ENCODE measurements at places on chromosomes 6 and 20.

DNA sequence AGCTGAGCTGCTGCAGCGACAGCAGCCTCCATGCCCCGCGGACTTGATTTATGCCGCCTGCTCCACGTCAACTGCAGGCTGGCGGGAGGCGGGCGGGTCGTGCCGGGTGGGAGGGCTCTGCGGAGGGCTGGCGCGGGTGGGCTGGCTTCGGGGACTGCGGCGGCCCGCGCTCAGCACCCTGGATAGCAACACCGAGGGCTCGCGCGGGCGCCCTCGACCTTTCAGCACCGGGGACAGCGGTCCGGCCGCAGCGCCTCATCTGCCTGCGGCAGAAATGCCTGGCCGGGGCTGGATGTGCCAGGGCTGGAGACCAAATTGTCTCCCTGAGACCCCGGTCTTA, 792 bp downstream of the SNAP25 start:
- no peak for DNase-seq

DNA sequence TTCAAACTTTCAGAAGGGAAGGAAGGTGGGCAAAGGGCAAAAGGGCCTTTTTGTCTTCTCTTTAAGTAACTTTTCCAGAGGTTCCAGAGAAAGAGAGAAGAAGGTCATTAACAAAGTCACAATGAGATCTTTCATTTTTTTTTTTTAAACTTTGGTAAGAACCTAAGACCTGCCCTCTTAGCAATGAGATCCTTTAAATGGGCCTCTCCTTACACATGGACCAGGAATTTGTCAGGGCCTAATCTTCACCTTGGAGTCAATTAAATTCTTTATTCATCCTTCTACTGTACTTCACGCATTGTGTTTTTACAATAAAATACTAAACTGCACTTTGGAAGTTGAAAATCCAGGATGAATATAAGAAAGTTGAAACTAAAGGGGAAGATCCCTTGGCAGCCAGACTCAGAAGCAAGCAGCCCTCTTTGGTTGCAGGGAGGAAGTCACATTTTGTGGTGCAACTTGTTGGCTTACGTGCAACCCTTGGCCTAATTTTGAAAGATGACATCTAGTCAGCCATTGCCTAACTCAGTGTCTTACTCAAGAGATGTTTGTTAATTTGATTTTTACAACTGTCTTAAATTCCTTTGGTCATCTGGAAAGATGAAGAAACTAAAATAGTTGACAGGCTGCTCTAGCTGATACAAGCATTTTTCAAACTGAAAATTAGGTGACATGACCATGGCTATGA, 11.9 kb upstream of the TMEM170B start:
- no peak for DNase-seq

- no peak for DNase-seq
Observed at GRCh38 chr6:55985309-55985708, 109.9 kb upstream of the BMP5 start.

DNA sequence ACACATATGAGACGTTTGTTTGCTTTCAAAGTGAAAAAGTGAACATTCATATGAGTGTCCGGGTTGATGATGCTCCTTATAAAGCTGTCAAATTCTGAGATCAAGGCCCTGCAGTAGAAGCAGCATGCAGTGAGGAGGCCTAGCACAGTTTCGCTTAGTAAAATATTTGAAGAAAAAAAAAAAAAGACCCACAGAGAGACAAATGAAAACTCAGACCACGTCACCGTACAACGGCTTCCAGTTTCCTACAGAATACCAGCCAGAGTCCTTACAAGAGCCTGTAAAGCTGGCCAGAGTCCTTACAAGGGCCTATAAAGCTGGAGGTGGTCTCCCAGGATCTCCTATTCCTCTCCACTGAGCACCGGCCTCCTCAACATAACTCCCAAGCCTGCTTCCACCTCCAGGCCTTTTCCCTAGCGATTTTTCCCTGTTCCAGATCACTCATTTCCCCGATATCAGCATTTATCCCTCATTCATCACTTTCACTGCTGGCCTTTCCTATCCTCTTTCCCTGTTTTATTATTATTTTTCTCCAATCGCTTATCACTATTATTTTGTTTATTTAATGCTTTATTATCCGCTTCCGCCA, 1.5 kb upstream of the HMGN4 start:
- DNase-seq = peak; percentile 81

DNA sequence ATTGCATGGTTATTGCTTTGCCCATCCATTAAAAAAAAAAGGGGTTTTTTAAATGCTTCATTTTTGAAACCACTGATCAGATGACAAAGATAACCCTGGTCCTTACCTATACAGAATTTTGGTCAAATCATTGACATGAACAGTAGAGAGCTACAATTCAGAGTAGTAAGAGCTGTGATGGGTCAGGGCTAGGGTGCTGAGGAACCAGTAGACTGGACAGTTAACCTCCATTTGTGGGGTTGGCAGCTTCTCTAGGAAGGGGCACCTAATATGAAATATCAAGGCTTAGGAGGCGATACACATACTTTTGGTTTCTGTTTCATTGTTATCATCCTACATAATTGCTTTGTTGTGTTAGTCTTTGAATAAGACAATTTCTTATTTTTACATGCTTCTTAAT, 55.1 kb downstream of the ORC3 start:
- no peak for DNase-seq

DNA sequence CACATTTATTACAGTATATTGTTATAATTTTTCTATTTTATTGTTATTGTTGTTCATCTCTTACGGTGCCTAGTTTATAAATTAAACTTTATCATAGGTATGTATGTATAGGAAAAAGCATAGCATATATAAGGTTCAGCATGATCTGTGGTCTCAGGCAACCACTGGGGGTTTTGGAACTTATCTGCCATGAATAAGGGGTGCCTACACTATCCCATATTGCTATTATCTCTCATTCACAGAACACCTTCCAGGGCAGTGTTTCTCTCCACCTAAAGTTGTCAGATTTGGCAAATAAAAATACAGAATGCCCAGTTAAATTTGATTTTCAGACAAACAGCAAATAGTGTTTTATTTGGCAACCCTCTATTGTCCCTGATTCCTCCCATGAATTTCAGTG, 35.5 kb upstream of the FAM184A start:
- no peak for DNase-seq

- DNase-seq = no peak
Observed at GRCh38 chr20:1505871-1506270, 14.7 kb upstream of the SIRPB2 start.

- no peak for DNase-seq
Observed at GRCh38 chr6:151052021-151052646, 186.6 kb downstream of the MTHFD1L start.

- DNase-seq = no peak
Observed at GRCh38 chr6:89887452-89888137, 6.7 kb upstream of the GJA10 start.

GRCh38 chr6:36636687-36637418, 41.7 kb upstream of the CDKN1A start:
- no peak for DNase-seq

DNA sequence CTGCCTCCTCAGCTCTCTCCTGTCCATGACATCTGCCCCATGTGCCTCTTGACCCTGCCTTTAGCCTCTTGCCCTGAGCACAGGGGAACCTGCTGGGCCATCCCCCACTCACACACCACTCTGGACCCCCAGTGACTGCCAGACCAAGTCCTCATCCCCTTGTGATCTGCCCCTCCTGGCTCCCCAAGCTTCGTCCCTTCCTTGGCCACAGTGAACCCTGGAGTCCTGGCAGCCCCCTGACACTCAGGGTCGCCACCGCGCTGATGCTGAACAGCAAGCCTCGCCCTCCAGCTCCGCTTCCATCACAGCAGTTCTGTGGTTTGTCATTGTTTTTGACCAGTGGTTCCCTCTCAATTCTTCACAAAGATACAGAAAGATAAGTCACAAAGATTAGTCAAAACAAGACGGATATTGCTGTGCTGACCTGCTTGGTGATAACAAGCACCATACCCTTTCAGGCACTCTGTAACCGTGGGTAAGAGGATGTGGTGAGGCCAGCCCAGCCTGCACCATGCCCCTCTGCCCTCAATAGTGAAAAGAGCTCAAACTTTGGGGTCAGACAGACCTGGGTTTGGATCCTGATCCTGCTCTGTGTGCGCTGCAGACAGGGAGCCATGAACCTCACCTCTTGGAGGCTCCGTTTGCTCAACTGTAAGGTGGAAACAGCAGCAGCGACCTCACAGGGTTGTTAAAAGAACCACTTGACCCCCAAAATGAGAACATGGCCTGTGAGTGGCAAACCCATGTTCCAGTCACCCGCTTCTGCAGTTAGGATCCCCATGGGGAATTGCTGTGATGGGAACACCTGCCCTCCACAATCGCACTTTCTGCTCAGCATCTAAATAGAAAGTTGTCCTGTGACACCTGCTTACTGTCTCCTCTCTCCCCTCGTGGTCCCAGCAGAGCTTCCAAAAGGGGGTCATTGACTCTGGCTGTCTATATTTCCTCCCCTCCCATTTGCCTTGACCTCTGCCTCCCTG, 114.5 kb downstream of the TOX2 start:
- no peak for DNase-seq

DNA sequence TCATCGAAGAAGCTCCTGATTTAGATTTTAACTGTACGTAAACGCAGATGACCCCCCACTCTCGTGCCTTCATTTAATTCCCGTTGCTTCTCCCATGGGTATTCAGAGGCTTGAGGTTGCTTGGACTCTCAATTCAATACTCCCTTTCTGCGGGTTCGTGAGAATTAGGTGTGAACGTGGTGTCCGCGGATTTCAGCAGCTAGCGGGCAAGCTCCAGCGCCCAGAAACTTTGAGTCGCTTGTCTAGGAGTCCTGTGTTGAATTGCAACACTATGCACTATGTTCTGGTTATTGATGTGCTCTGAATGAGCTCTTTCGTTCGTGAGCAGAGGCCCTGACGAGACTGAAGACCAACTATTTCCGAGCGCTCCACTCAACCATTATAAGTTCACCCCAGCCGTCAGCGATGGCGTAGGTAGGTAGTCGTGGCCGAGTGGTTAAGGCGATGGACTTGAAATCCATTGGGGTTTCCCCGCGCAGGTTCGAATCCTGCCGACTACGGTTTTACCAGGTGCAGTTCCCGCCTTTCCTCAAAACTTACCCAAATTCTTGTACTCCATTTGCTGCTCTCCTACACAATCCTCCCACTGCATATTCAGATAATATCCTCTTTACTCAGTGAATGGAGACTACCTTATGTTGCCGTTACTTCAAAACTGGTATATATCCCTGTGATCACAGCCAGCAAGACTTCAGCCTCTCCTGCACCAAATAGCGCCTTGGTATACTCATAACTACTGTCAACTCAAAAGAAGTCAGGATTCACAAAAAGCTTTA, 72.6 kb upstream of the ZNF184 start:
- DNase-seq = no peak

DNA sequence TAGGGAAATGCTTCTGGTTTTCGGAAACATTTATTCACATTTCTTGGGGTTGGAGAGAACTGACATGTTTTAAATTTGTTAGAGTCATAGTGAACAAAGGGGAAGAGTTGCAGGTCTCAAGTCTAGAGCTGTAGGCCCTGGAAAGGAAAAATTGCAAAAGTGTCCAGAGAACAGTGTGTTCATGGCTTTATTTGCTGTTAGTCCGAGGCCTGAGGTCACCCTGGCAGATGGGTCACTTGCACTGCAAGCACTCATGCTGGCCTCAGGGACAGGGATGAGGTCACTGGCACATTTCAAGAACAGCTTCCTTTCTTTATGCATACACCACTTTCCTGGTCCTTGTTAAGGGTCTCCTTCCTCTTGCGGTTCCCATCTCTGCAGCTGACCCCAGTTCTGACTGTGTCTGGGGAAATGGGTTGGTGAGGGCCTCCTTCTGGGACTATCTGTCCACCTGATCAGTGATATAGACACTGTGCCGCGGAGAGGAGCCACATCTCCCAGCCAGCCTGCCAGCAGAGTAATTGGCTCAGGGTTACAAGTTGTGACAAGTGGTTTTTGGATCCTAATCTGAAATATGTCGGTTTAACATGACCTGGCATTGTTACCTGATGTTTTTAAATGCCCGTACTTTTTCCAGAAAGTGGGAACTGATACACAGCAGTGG, 194.0 kb downstream of the EYA4 start:
- DNase-seq = no peak

DNA sequence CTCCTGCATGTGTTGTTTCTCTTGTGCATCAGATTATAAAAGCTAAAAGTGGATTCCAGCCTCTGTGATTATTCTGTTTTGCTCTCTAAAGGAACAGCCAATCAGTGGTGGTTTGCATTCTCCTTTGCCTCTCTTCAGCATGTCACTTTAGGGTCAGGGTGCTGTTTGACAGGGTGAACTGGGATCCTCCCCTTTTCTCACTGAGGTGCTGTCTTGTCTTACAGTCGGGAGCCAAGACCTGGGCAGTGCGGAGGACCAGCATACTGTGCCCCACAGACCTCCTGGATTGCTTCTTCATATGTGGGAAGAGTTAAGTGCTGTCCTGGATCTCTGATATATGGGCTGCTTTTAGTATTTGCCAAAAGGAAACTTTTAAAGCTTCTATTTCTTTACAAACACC, 15.2 kb upstream of the CST2 start:
- no peak for DNase-seq

DNA sequence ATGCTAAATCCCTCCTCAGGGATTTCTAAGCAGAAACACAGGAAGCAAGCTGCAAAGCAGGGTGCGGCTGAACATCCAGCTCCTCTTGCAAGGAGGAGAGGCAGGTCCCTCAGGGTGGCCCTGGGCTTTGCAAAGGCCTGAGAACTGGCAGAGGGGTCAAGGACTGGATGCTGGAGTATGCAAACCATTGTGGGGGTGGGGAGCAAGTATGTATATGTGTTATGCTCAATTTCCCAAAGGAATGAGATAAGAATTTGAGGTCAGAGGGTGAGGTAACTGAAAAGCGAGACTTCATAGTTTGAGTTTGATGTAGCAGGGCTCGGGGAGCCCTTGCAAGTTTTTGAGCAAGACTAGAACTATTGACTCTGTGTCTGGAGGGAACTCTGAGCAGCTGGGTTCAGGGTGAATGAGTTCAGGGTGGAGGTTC, 11.2 kb downstream of the SLC22A2 start:
- DNase-seq = no peak

- no peak for DNase-seq
Observed at GRCh38 chr6:71476872-71477271, 188.3 kb downstream of the OGFRL1 start.

GRCh38 chr20:52490711-52491430, 299.3 kb upstream of the ZFP64 start:
- DNase-seq = no peak

DNA sequence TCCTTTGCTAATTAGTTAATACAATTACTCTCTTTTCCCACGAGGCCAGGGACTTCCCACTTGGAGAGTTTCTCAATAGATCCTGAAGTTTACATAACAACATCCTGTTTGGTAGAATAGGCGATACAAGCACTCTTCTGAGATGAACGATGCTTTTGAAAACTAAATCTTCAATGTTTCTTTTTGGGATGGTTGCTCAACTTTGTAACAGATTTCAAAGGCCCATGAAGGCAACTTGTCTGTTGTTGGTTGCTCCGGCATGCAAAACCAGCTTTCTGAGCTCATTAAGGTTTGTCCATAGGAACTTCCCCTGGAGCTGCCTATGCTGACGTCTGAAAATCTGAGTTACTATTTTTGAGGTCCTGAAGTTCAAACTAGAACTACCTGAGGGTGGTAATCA, 25.9 kb upstream of the ROS1 start:
- no peak for DNase-seq
